ENCODE measurements at places on chromosomes 13 and 19. TPM values are rescaled to one million over a fixed set of nuclear protein-coding genes. Genes with fewer than 3 reads are reported as not detected.

- no peak for DNase-seq
Measured at GRCh38 chr19:48461982-48462655, 6.7 kb downstream of the KCNJ14 start.

- DNase-seq, result no peak
Measured at GRCh38 chr13:21326155-21327031, 132.7 kb downstream of the ZDHHC20 start.

- DNase-seq, result no peak
Measured at GRCh38 chr13:25473864-25474263, 102.1 kb downstream of the ATP8A2 start.

- DNase-seq, result no peak
Measured at GRCh38 chr19:48043675-48044258, at the start of gene CABP5. Gene CABP5 (minus strand): TSS chr19:48044079. CDS start chr19:48043922, 157 bp downstream.

- no peak for DNase-seq
Measured at GRCh38 chr13:79779761-79780160, 298.8 kb downstream of the NDFIP2 start.

DNA sequence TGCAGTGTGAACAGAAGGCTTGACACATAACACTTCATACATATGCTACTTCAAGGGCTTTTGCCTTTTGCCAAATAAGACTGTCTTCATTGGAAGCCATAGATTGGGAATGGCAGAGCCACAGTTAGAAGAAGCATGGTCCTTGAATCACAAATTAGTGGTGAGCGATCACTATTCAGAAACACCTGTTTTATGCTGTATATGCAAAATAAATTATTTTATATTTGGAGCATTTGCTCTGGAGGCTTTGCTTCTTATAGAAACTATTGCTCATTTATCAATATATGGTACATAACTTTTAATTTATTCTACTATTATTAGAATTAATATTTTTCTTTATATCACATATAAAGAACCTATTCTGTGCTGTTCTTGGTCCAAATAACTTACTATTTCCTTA is 270.4 kb upstream of the SPRY2 start:
- DNase-seq, result no peak

DNA sequence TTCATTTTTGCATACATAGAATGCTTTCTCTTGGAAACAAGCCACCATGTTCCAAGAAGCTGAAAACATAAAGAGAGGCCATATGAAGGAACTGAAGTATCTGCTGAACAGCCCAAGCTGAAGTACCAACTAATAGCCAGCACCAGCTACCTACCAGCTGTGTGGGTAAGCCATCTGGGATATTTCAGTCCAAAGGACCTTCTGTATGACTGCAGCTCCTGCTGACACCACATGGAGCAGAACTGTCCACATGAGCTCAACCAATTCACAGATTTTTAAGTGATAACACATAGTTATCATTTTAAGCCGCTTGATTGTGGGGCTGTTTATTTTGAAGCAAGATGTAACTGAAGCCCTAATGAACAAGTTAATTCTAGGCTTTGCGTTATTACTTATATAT is 621.1 kb upstream of the KLHL1 start:
- no peak for DNase-seq

- no peak for DNase-seq
Measured at GRCh38 chr13:59776924-59777690, 386.6 kb downstream of the DIAPH3 start.

GRCh38 chr13:70206671-70207070 is 98.4 kb upstream of the KLHL1 start:
- no peak for DNase-seq

DNA sequence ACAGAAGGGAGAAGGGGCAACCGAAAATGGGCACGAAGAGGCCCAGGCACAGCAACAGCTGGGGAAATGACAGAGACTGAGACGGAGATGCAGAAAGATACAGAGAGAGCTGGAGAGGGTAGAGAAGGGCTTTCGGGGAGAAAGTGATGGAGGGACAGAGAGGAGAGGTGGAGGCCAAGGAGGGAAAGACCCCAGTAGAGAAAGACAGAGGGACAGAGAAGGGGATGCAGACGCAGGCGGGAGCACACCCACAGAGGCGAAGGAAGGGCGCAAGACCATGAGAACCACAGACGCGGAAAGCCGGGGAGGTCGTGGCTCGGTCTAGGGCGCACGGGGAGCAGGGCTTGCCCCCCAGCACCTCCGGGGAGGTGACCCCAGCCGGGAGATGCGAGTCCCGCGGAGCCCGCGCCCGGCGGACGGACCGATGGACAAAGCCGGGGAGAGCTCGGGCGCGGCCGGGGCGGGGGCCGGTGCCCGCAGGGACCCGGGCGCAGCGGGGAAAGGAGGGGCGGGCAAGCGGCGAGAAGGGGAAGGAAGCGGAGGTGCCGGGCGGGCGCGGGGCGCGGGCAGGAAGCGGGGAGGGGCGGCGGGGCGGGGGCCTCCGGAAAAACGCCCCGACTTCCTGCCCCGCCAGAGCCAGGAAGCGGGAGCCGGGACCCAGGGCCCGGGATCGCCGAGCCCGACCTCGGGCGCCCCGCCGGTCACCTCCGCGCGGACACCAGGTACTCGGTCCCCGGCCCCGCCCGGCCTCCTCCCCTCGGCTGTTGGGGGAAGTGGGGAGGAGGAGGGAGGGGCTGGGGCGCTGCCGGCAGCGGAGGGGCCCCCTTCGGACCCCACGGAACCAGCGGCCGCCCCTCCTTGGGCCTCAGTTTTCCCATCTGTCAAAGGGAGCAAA is at the start of gene ARHGEF1:
Gene ARHGEF1, plus strand, starts transcription at position 617 of the 895 bp plus-strand sequence. CDS start 4,899 bp downstream, outside the sequence.
- no peak for DNase-seq

- no peak for DNase-seq
Measured at GRCh38 chr19:51727349-51727880, 3.6 kb upstream of the HAS1 start.

DNA sequence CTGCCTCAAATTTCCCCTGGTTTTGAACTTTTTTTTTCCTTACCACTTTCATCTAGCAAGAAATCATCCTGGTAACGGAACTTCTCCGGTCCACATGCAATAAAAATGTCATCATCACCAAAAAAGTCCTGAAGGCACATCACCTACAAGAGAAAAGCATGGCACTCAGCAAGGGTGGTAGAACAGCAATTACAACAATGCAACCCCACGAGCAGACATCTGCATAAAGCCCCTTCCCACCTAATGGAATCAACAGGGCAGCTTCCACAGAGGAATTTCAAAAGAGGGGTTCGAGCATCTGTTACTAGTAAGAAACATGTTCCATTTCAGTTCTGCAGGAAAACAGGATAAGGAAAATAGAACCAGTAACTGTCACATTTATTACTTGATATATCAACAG is 183.9 kb downstream of the DCLK1 start:
- no peak for DNase-seq

- DNase-seq, result no peak
Measured at GRCh38 chr13:51729866-51730553, 74.0 kb downstream of the DHRS12 start.

DNA sequence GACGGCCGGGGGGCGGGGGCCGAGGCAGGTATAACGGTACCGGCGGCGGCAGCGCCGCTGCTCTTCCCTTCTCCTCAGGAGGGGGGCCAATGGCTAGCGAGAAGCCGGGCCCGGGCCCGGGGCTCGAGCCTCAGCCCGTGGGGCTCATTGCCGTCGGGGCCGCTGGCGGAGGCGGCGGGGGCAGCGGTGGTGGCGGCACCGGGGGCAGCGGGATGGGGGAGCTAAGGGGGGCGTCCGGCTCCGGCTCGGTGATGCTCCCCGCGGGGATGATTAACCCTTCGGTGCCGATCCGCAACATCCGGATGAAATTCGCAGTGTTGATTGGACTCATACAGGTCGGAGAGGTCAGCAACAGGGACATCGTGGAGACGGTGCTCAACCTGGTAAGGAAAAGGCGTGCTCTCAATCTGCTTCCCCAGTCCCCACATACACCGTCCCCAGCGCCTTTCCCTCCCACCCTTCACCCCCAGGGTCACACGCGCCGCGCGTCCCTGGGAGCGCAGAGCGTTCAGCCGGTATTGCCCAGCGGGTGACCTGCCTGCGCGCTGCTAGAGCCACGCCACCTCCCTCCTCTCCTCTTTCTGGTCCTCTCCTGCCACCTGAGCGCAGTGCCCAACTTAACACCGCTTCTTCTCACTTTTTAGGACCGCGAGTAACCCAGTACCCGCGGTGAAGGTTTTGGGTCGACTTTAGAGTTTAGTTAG is 814 bp downstream of the NBEA start:
- no peak for DNase-seq

DNA sequence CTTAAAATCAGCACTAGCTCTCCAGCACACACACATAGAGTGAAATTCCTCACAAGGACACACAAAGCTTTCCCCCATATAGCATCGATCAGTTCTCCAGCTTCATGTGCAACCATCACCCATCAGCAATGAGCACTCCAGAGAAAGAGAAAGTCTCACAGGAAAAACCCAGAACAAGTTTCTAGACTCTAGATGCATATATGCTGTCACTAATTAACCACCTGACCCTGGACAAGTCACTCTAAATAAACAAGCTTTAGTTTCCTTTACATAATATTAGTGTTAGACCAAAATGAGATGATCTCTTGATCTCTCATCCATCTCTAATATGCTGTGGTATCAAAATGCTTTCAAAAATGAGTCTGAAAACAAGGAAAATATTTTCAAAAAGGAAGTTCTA is 81.2 kb downstream of the TBC1D4 start:
- no peak for DNase-seq

DNA sequence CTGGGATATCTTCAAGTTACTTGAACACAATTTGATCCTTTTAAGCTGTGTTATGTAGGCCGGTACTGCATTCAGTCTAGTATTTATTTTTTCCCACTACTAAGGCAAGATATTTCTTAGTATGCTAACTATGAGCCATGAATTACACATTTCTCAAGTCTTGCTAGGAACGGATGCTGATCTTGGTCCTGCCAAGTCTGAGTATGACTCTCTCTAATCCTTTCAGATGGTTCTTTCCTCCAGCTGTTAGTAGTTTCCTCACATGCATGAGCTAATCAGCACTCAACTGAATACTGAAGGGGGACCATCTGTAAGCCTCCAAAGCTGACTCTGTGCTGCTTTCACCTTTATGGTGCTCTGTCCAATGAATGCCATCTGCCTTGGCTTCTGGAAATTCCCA is 460.3 kb downstream of the KCTD12 start:
- no peak for DNase-seq

- DNase-seq, result no peak
Measured at GRCh38 chr13:73704587-73704986, 429.6 kb downstream of the KLF12 start.

DNA sequence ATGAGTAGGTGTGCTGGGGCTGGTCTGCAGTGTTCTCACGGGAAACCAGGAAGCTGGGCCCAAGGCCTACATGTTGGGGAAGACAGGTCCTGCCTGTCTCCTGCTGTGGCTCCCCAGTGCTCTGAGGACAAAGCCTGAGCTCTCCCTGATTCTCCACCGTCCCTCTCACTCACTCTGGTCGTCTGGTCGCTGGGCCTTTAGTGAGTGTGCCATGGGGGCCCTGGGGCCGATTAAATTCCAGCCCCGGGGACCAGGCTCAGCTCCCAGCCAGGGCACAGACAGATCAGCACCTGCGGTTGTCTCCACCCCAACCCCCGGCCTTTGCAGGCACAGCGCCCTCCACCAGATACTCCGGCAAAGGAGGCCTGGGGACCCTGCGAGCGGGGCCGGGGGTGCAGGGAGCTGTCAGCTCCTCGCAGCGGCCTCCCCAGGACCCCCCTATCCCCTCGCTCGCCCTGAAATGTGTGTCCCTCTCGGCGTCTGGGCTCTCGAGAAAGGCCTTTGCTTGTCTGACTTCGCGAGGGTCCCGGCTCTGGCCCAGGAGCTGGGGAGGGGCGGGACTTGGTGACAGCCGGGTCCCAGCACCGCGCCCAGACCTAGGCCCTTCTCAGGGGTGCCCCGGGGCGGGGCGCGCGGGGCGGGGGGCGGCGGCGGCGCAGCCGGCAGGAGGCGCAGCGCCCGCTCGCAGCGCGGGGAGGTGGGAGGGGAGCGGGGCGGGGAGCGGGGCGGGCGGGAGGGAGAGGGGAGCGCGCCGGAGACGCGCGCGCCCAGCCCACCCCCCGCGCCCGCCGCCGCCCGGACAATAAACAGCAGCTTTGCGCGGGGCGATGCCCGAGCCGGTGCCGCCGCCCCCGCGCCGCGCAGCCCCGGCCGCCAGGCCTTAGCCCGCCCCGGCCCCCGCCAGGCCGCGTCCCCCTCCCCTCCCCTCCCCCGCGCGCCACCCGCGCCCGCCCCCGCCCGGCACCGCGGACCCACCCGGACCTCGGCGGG is at the start of gene PALM:
Gene PALM, plus strand, starts transcription at position 782 of the 990 bp plus-strand sequence. CDS start 212 bp downstream, outside the sequence.
- no peak for DNase-seq

GRCh38 chr13:73610799-73611592 is 523.2 kb downstream of the KLF12 start:
- no peak for DNase-seq

GRCh38 chr19:14112051-14112808 is 5.3 kb downstream of the PRKACA start:
- DNase-seq, result no peak

DNA sequence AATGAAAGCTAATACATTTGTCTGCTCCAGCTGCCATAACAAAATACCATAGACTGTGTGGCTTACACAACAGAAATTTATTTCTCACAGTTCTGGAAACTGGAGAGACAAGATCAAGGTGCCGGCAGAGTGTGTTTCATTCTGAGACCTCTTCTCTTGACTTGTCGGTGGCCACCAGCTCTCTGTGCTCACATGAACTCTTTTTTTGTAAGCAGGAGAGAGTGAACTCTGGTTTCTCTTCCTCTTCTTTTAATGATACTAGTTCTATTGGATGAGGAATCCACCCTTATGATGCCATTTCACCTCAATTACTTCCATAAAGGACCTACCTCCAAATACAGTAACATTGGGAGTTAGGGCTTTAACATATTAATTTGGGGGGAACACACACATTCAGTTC is 11.7 kb downstream of the KCTD12 start:
- DNase-seq, result no peak

GRCh38 chr19:49193822-49194394 is 36.3 kb downstream of the TRPM4 start:
- no peak for DNase-seq

GRCh38 chr19:21698215-21698614 is 69.2 kb downstream of the ZNF100 start:
- DNase-seq, result no peak

The IGFL3 gene
- not detected for total RNA-seq

The ZNF415 gene
- total RNA-seq, result 15.5 TPM

The RNF113B gene
- not detected for total RNA-seq

The DDA1 gene
- total RNA-seq, result 46.0 TPM

The PODNL1 gene
- total RNA-seq, result 0.48 TPM

The SKA3 gene
- 7.6 TPM for total RNA-seq
